ENCODE measurements at places on chromosomes 5 and 9. TPM values are rescaled to one million over a fixed set of nuclear protein-coding genes. Genes with fewer than 3 reads are reported as not detected.

DNA sequence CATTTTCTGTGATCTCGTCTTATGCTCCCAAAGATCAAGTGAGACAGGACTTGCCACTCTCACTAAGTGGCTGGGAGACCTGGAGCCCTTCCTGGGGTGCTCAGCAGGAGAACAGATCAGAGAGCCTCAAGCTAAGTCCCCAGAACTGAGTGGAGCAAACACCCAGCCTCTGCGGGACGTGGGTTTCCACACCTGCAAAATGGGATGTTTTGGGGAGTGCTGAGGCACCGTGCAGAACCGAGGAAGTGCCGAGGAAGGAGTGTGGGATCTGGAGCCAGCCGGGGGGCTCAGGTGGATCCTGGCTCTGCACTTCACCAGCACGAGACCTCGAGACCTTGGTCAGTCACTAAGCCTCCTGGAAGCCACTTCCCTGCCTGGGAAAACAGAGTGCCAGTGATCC is 166.0 kb downstream of the DAB2IP start:
- peaks cover 3% of the 10 kb centered on the region for H3K4me1 ChIP-seq
- no peak for DNase-seq
- H3K27ac ChIP-seq: no peak overlapping the region
- H3K27me3 ChIP-seq: peaks cover 6% of the 10 kb centered on the region
- no peaks in the 10 kb centered on the region for H3K36me3 ChIP-seq
- H3K4me3 ChIP-seq: no peak overlapping the region

Gene PCDHGA7
- total RNA-seq: 3.3 TPM

- DNase-seq: no peak
- no peaks in the 10 kb centered on the region for H3K36me3 ChIP-seq
- no peaks in the 10 kb centered on the region for H3K4me1 ChIP-seq
- H3K27ac ChIP-seq: no peak overlapping the region
- no peaks in the 10 kb centered on the region for H3K27me3 ChIP-seq
Measured at GRCh38 chr9:21286659-21287058, 18.5 kb downstream of the IFNA5 start.

Gene FABP6
- not detected for total RNA-seq

Gene GFPT2
- total RNA-seq: 20.8 TPM

Gene MOB3B
- under 0.01 TPM for total RNA-seq

DNA sequence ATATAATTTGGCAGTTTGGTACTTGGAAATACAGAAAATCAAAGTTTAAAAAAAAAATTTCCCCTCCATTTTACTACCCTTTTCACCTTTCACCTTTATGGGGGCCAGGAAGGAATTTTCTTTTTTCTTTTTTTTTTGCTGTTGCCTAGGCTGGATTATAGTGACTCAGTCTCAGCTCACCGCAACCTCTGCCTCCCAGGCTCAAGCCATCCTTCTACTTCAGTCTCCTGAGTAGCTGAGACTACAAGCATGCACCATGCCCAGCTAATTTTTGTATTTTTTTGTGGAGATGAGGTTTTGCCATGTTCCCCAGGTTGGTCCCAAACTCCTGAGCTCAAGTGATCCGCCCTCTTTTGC is 9.1 kb downstream of the CHMP5 start:
- H3K4me3 ChIP-seq: no peak overlapping the region
- peaks cover 5% of the 10 kb centered on the region for H3K4me1 ChIP-seq
- H3K27me3 ChIP-seq: no peaks in the 10 kb centered on the region

- DNase-seq: no peak
- H3K4me3 ChIP-seq: no peak overlapping the region
- H3K36me3 ChIP-seq: no peaks in the 10 kb centered on the region
- H3K27me3 ChIP-seq: no peaks in the 10 kb centered on the region
Measured at GRCh38 chr5:82820961-82821845, 256.0 kb downstream of the TMEM167A start.

Data from IMR-90 (cell line).